ENCODE measurements at places on chromosomes 11 and 22. TPM values are rescaled to one million over a fixed set of nuclear protein-coding genes. Genes with fewer than 3 reads are reported as not detected.

Gene POU2AF1
- polyA plus RNA-seq, result not detected

Gene HEPN1
- not detected for polyA plus RNA-seq

Gene PRAME
- polyA plus RNA-seq, result not detected

Gene TPCN2
- polyA plus RNA-seq, result 0.93 TPM

Gene MIAT
- polyA plus RNA-seq, result 20.1 TPM

Gene ACTN3
- polyA plus RNA-seq, result not detected

Gene CSRP3
- not detected for polyA plus RNA-seq

Gene TMEM132A
- polyA plus RNA-seq, result 44.5 TPM

Gene RTCB
- 56.1 TPM for polyA plus RNA-seq

Gene CCS
- 12.9 TPM for polyA plus RNA-seq

Gene VWCE
- polyA plus RNA-seq, result not detected

Gene NLRX1
- polyA plus RNA-seq, result 0.23 TPM

Gene GLB1L3
- polyA plus RNA-seq, result 0.59 TPM

Gene MOGAT2
- not detected for polyA plus RNA-seq

Gene CCDC87
- not detected for polyA plus RNA-seq

Gene ZNRF3
- 2.2 TPM for polyA plus RNA-seq

Gene OR52A1
- not detected for polyA plus RNA-seq

Measured in Purkinje cell (primary cell).